ENCODE measurements at places on chromosomes 4 and X.

GRCh38 chrX:111375747-111376146, 36.2 kb downstream of the DCX start:
- DNase-seq = no peak

GRCh38 chr4:150316332-150317205, 238.3 kb downstream of the DCLK2 start:
- DNase-seq = no peak

DNA sequence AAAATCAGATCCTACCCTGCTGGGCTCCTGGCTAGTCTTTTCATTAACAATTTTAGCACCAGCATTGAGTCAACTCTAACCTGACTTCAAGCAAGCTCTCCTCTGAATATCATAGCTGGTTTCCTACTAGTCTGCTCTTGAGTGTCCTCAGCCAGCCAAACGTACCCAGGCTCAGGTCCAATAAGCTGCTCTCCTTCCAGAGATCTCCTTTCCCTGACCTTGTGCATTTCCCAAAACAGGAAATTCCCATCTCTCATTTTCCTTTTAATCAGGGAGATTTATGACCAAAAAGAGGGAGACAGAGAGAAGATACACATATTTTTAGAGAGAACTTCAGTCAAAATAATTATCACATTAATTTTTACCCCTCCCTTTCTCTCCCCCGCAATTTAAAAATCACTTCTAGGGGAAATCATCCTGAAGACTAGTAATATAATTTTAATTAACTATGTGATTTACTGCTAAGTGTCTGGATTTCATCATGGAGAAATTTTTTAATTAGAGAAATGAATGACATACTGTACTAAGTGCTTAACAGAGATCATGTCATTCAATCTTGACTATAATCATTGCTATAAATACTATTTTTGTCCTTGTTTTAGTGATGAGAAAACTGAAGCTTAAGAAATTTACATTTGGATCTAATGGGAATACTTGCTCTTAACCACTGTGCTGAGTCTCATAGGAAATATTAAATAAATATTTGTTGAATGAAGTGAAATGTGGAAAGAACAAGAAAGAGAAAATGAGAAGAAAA, 421.7 kb upstream of the INTU start:
- DNase-seq = no peak

GRCh38 chr4:102868153-102868780, 525 bp upstream of the CISD2 start:
- peak; percentile 46 for DNase-seq

- no peak for DNase-seq
Measured at GRCh38 chrX:121128925-121129877, 81.8 kb downstream of the GLUD2 start.

DNA sequence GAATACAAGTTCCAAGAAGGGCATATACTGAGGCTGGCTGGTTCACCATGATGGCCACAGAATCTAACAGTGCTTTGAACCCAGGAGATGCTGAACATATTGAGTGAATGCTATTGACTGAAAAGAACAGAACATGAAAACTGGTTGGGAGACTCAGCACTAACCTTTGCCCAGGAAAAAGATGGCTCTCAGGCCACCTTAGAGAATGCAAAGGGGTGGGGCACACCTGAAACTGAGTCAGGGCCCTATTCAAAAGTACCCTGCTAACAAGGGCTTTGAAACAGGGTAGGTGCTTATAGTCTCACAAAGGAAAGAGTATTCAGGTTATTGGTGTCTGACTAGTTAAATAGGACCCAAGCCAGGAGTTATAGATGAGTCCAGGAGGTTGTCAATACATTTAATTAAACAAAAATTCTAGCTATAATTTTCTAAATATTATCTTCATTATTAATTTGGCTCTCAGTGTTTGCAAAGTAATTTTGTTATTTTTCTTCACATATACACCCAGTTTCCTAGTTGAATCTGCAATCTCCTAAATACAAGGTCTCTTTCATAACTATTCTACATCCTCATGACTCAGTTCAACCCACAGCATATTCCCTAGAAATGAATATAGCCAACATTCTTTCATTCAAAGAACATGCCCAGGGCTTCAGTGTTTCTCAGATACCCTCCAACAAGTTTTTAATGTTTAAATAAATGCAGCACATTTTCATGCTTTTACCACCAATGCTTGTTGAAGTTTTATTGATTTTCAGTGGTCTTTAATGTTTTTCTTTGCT, 144.2 kb upstream of the RAPGEF2 start:
- DNase-seq = no peak

DNA sequence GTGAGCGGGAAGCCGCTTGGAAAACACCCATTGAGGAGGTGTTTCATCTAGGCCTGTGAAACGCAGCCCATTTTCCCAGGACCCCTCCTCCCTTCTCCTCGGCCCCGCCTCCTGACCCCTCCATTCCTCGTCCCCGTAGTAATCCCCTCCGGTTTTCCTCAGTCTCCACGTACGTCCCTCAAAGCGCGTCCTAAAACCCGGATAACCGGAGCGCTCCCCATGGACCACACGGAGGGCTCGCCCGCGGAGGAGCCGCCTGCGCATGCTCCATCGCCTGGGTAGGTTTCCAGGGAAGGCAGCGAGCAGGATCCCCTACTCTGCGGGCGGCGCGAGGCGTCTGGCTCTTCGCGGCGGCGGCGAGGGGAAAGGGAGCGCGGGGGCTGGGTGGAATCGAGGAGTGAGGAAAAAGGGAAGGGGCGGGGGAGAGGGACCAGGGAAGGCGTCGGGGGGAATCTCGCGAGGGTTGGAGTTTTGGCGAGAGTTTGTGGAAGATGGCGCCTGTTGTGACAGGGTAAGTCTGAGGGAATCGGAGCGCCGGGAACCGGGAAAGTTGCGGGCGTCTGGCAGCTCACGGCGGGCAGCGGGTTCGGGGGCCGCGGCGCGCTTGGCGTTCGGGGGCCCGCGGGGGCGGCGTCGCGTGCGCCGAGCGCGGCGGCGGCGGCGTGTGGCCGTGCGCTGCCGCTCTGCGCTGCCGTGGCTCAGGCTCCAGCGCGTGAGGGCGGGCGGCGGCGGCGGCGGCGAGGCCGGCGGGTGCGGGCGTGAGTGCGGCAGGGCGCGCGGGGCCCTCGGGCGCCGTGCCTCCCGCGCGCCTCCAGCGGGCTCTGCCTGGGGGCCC, at the start of gene RBPJ:
RBPJ (plus strand) TSS at position 477 of the 835 bp plus-strand sequence; CDS start at position 492, 15 bp downstream.
- DNase-seq = peak; percentile 86

GRCh38 chr4:138669479-138670315, 345.9 kb upstream of the NOCT start:
- no peak for DNase-seq

DNA sequence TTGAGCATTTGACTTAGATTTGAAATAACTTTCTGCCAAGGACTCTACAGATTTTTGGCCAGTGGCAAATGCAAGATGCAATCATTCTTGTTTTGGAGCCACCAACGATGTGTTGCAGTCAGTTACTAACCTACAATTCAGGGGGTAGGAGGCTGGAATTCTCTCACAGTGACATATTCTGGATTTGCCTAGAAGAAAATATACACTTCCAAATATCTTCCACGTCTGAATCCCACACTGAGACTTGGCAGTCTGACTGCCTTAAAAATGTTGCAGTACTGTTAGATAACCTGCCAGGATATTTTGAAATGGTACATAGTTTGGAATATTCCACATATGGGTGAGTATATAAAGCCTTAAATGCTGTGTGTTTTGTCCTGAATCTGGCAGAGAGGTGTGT, 27.6 kb upstream of the AGTR2 start:
- DNase-seq = no peak

GRCh38 chr4:128381748-128382559, 94.3 kb upstream of the PGRMC2 start:
- DNase-seq = no peak

- no peak for DNase-seq
Measured at GRCh38 chr4:27635936-27636913, 775.6 kb downstream of the STIM2 start.

DNA sequence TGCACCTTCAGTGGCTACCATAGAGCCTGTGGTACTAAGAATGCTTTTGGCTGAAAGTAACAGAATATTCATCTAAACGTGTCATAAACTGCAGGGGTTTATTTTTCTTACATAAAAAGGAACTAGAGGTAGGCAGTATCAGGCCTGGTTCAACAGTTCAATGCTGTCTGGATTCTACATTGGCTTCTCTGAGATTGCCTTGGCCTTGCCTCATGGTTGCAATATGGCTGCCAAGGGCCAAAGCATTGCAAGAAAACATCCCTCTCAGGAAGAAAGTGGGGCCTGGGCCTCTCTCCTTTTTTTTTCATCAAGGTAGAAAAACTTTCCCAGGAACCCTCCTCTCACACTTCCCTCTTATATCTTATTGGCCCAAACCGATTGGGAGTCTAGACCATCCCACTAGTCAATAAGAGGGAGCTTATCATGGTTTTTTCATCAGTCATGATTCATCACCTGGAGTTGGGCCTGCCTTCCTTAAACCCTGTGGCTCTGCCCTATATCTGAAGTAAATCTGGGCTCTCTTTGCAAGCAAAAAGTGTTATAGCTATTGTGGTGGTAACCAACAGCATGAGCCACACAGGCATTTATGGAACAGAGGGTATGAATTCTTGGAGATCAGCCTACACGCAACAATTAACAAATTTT, 1.8 kb upstream of the DOCK11 start:
- DNase-seq = no peak

DNA sequence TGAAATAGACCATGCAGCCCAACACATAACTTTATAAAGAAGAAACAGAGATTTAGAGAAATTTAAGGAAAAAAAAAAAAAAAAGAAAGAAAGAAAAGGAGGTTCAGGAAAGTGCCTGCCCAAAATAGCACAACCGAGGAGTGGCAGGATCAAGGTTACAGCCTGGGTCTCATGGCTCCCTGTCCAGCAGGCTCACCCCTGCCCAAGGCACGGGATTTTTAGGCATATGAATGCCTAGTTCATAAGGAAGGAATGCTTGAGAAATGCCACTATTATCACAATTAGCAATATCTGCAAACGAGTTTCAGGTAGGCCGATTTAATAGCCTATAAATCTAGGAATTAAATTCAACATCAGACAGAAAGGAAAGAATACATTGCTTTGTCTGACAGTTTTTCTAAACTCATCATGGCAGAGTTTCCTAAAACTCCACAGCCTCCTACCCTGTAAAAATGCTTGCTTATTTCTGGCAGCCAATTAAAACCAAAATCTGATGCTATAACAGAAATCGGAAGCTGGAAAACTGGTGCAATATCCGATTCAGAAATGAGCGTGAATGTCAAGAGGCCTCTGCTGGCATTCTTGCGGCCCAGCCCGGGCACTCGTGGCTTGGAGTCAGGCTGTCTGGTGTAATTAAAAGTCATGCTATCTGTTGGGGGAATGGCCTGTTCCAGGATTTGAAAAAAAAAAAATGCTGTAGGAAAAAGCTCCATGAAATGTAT, 63.5 kb downstream of the GEMIN8 start:
- DNase-seq = no peak

DNA sequence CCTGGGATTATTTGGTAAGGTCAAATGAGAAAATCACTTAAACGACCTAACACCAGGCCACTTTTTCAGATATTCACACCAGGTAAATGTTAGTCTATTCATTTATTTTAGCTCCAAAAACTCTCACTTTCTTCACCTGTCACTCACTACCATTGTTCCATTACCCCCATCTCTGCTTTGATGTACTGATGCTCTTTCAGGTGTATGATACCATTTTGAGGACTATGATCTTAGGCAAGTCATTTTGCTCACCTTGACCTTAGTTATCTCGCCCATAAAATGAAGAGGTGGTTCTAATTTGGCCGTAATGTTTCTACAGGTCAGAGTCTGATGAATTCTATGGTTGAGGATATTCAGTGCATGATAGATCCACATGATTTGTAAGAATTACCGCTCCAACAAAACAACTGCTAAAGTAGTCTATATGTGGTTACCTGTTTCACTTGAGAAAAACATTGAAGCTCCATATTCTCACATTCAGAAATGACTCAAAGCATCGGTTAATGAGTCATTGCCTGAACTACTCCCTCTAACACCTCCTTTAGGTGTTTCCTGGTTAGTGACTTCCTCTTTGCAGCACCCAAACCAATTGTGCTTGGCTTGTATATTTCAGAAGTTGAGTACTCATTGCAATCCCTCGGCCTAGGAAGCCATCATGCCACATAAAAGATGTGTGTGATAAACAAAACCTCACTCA, 4.5 kb downstream of the DTHD1 start:
- DNase-seq = no peak

- no peak for DNase-seq
Measured at GRCh38 chrX:118228041-118228440, 111.4 kb upstream of the KLHL13 start.

DNA sequence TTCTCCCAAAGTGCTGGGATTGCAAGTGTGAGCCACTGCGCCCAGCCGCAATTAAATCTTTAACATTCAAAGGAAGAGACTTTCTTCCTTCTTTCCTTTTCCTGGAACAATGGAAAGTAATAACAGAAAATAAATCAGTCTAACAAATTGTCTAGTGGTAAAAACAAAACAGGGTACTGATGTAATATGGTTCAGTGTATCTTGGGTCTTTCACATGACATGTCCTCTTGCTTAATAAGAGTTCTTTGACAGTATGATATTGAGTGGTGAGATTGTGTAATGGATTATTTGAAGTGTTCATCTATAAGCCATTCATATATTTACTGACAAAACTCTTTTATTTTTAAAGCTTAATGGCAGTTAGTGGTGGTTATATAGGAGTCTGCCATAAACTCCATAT, 256.6 kb downstream of the SPRY1 start:
- no peak for DNase-seq

DNA sequence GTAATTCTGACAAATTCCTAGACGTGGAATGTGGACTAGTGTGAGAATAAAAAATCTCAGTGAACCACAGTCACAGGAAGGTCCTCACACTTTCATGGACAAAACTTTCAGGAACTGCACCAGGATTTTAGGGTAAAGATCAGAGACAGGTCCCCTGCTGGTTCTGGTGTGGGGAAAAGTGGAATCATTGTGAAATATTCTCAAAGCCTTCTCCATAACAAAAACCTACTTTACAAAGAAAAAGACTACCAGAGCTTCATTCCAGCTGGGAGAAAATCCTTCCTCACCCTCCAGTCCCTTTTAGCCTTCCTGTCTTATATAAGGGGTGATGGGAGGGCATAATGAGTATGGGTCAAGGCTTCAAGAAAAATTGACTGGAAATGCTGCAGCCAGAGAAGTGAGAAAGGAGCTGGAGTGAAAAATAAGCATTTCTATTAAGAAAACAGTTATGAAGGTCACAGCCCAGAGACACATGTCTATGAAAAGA, 325.8 kb downstream of the ARAP2 start:
- no peak for DNase-seq

GRCh38 chr4:158799013-158799770, 30.4 kb downstream of the FNIP2 start:
- no peak for DNase-seq

GRCh38 chr4:24488399-24489164, 95.8 kb downstream of the DHX15 start:
- peak; percentile 51 for DNase-seq

GRCh38 chr4:173492315-173492714, 37.7 kb downstream of the HAND2 start:
- DNase-seq = no peak

Data from activated T-cell treated with anti-CD3 and anti-CD28 coated beads, Interleukin-2, amount 50 U/mL, for 1 hour (primary cell).